ENCODE measurements at places on chromosomes 1 and 21.

GRCh38 chr1:204495078-204495753 lies 611 bp upstream of the PIK3C2B start:
- DNase-seq: no peak

DNA sequence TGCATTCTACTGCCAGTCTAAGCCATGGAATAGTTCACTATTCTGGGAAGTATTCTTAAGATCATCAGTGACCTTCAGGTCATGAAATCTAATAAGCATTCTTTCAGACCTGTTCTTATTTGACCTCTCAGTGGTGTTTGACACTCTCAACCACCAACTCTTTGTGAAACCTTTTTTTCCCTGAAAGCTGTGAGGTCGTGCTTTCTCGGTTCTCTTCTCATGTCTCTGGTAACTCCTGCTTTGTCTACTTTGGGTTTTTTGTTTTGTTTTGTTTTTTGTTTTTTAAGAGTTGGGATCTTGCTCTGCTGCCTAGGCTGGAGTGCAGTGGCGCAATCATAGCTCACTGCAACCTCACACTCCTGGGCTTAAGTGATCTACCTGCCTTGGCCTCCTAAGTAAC lies 56.3 kb downstream of the POU2F1 start:
- no peak for DNase-seq

DNA sequence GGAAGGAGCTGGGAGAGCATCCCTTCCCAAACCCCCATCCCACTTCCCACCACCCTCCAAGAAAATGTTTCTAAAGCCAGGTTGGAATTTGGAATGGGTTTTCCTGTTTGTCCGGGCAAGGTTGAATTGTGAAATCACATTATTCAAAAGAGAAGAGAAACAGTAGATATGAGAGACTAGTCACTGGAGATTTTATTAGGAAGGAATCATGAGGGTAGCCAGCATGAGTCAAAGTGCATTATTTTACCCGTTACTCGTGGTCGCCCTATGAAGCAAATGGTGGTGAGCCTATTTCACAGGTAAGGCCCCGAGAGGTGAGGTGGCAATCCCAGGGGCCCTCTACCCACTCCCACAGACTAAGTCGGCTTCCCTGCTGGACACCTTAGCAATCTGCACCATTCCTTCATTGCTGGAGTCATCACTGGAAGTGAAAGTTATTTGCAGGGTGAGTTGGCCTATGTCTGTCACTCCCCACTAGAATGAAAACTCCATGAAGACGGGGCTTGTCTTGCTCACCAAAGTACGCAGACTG lies 52.8 kb downstream of the TOMM20 start:
- no peak for DNase-seq

DNA sequence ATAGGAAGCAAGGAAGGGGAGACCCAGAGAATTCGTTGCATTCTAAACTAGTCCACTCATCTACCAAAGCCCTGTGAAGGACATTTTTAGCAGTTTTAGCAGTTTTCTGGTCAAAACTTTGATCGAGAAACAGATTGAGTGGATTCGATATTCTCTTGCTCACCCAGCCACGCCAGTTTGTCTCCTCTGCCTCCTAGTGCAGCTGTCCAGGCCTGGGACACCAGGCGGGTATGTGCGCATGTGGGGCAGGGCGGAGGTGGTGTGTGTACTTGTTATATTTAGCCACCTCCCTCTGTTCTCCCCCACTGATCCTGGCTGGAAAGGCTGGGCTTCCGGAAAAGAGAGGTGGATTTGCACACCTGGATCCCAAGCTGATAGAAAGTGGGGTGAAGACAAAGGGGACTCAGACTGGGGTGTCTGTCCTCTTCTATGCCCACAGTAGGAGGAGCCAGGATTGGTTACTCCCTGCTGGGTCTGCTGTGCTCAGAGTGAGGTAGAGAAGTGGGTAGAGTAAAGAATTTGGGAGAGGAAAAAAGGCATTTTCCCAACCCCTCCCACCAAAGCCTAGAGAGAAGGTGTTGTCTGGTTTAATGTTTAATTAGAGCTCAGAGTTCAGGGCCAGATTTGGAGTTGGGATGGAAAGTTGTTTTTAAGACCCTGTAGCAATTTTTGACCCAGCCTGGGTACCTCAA lies 3.8 kb downstream of the LMNA start:
- DNase-seq: no peak

Measured in Ammon's horn (tissue), 1 donor.